ENCODE measurements at places on chromosomes 5 and 9. TPM values are rescaled to one million over a fixed set of nuclear protein-coding genes. Genes with fewer than 3 reads are reported as not detected.
A peak's percentile ranks its signal among the peaks of the same experiment; 100 is the strongest.

DNA sequence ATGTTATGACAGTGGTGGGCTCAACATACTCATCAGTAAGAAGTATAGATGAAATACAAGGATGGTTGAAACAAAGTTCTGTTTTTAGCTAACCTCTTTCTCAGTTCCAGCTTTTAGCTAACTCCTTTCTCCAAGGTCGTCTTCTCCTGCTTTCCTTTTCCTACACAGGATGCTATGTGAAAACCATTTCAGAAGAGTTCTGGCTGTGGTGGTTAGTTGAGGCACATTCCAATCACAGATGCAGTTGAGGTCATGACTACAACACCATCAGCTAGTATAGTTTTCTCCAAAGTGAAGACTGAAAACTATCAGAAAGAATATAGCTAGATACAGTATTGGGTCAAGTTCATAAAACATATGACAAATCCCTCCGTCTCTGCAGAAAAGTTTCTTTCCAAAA is 477.7 kb upstream of the C9orf72 start:
- DNase-seq, result no peak

- DNase-seq, result no peak
Measured at GRCh38 chr5:35354751-35355150, 124.5 kb upstream of the PRLR start.

GRCh38 chr9:28539434-28540070 is 966.3 kb upstream of the C9orf72 start:
- DNase-seq, result no peak

- no peak for DNase-seq
Measured at GRCh38 chr5:79495311-79495710, 18.6 kb downstream of the HOMER1 start.

DNA sequence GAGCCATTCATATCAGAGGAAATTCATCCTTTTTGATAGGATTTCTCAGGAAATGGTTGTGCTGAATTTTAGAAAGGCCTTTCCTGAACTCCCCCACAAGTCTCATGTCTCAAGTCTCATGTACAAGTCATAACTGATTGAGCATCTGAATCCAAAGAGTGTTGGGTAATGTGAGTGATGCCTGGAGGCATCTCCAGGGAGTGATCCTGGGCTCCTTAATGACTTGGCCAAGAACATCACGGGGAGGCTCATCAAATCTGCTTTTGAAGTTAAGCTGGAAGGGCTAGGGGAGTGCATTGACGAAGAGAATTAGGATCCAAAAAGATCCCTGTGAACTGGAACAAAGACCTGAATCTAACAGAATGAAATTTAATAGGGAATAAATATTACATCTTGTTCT is 79.2 kb downstream of the MAST4 start:
- no peak for DNase-seq

- DNase-seq, result peak; percentile 44
Measured at GRCh38 chr5:137792303-137792702, 38.1 kb upstream of the HNRNPA0 start.

- no peak for DNase-seq
Measured at GRCh38 chr9:110291921-110292557, 35.7 kb upstream of the TXN start.

DNA sequence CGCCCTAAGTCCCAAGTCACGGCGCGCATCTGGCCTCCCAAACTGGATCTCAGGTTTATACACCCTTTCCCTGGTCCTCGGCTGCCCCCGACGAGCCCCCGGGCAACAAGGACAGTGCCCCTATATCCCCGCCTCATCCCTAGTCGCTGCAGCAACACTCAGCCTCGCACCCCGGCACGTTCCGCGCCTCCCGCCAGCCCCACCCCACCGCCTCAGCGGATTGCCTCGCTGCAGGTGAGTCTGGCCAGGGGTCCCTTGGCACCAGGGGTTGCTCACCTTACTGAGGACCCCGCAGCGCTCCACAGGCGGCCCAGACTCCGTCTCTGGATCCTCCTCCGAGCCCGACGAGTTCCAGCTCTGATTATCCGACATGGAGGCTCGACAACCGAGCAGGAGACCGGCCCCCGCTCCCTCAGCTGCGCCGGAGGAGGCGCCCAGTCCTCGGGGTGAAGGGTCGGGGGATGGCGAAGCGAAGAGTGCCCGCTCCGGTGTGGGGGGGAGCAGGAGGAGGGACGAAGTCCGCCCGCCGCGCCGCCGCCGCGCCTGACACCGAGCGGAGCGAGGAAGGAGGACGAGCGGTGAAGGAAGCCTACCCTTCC is 494 bp downstream of the CERT1 start:
- DNase-seq, result no peak

DNA sequence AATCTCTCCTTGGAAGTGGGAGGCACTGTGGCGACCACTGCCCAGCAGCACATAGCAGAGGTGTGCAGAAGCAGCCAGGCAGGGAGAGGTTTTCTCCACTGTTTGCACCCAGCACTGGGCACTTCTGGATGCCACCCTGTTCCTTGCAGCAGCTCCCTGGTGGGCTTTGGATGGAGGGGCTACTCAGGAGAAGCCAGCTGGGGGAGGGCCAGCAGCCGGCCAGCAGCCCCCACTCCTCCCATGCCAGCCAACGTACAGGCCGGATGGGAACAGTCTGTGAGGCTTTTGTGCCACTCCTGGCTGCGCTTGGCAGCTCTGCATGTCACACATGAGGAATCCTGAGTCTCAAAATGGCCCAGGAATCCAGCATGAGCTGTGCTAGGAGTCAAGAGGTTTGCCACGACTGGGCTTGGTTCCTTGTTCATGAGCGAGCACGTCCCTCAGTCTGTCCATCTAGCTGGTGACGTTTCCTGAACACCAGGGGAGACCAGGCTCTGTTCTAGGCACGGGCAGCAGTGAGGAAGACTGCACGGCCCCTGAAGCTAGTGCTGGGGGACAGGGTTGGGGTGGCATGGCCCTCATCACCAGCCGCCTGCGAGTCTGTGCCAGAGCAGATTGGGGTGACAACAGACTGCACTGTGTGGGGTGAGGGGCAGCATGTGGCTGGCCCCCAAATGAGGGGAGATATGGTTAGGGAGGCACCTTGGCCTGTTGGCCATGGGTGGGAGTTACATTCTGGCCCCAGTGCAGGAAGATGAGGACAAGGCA is 10.1 kb downstream of the PHF2 start:
- peak; percentile 49 for DNase-seq

DNA sequence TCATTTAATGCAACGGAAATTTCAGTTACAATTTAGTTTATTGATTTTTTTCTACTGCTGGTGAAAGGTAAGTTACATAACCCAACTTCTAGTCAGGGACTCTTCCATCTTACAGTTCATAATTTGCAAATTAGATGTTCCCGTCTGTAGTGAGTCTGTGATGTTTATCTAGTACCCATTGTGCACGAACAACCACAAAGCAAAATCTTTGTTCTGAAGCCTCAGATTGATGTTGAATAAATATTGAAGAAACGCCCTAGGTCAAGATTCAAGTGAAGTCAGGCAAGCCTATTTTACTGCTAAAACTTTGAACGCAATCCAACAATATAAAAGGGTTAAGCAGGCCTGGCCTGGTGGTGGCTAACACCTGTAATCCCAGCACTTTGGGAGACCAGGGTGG is 43.1 kb downstream of the BASP1 start:
- DNase-seq, result no peak

GRCh38 chr5:180105827-180106312 is 34.3 kb upstream of the RNF130 start:
- no peak for DNase-seq

- DNase-seq, result no peak
Measured at GRCh38 chr9:68431307-68431706, 74.9 kb downstream of the PGM5 start.

GRCh38 chr9:29209748-29210291 is 1636.5 kb upstream of the C9orf72 start:
- DNase-seq, result no peak

DNA sequence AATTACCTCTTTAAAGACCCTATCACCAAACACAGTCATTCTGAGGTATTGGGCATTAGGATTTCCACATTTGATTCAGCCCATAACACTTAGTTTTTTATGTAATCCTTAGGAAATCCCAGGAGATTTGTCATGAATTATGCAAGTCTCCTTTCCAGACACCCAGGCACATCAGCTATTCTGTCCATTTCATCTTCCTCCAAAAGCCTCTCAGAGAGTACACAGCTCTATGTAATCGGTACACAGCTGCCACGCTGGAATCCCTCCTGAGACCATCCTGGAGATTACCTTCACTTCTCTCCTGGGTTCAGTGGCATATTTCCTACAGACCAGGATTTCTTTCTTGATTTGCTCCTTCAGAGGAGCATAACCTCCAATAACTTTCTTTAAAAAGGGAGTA is 2309.8 kb upstream of the WWC1 start:
- DNase-seq, result no peak

DNA sequence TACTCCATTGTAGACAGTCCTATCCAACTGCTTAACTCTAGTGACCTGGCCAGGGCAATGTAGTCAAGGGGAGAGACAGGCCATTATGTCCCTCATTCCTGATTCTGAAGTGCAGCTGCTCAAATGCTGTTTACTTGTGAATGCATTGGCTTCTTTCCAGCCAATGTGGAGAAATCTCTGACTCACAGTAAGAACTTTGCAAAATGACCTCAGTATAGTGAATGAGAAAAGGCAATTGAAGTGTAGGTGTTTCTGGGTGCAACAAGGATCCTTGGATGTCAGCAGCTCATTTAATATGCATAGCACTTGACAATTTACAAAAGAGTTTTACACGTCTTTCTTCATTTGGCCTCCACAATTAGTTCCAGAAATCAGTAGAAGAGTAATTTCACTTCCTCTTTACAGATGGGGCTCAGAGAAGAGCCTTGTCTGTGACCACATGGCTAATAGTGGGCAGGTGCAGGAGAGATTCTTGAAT is 367.2 kb downstream of the OSTF1 start:
- DNase-seq, result peak; percentile 41

ABHD17B gene
- total RNA-seq, result 16.9 TPM

FSTL4 gene
- not detected for total RNA-seq

LIFR gene
- 17.1 TPM for total RNA-seq

COL27A1 gene
- 8.5 TPM for total RNA-seq

TRAF1 gene
- 4.5 TPM for total RNA-seq

OLFM1 gene
- total RNA-seq, result not detected

TNC gene
- 68.9 TPM for total RNA-seq

TLE4 gene
- 16.3 TPM for total RNA-seq

GABRA6 gene
- not detected for total RNA-seq

ADAMTSL1 gene
- total RNA-seq, result 2.8 TPM

STC2 gene
- 50.6 TPM for total RNA-seq

RNF208 gene
- 1.5 TPM for total RNA-seq

IRX4 gene
- 0.72 TPM for total RNA-seq

ST8SIA4 gene
- total RNA-seq, result 0.72 TPM

TAF11L5 gene
- not detected for total RNA-seq
